Transverse colon (tissue), 4 donors: ENCODE measurements at places on chromosomes 2 and 18. TPM values are rescaled to one million over a fixed set of nuclear protein-coding genes. Genes with fewer than 3 reads are reported as not detected.

PAX8 gene
- total RNA-seq: 1.6 TPM

DNA sequence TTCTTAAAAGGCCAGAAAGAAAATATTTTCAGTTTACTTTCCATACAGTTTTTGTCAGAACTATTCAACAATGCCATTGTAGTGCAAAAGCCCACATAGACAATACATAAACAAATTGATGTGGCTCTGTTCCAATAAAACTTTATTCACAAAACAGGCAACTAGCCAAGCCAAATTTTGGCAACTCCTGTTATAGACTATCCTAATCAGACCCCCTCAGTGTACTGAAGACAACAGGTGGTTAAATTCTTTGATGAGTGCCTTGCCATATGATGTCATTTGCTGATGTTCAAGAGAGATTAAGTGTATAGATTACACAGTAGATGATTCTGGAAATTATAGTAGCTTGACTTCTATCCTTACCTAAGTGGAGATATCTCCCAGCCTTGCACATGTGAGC is 83.4 kb downstream of the FANCL start:
- no peak for DNase-seq

- no peak for DNase-seq
Observed at GRCh38 chr2:38146907-38147307, 71.0 kb upstream of the CYP1B1 start.

DNA sequence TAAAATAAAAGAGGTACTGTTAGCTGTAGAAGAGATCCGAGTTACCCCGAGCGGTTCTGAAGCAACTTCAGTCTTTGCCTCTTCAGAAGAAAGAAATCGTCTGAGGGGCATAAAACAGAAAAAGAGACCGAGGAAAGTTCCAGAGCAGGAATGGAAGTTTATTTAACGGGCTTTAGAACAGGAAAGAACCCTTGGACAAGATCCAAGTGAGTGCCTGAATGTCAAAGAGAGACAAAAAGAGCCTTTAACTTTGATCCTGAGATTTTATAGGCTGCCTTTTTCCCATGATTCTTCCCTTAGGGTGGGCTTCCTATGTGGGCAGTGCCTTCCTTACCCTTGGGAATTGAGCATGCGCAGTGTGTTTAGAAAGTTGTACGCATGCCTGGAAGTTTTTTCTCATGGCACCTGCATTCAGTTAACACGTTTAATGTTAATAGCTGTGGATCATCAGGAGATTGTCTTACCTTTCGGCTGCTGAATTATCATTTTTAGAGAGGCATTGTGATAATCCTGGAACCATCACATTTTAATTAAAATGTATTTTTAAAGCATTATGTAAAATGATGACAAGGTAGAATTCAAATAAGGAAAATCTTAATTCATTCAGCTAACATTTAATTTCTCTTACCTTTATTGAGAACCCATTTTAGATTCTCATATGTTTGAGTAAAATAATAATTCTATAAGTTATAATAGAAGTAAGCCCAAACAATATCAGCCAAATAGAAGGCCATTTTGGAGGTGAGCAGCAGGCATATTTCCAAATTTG is 269.5 kb upstream of the ZSWIM2 start:
- no peak for DNase-seq

- DNase-seq: no peak
Observed at GRCh38 chr2:100246163-100247145, 75.8 kb downstream of the LONRF2 start.

GRCh38 chr2:50691513-50691912 is 340.4 kb downstream of the NRXN1 start:
- DNase-seq: no peak
